RPMI7951 (cell line): ENCODE measurements at places on chromosomes 5 and 9. TPM values are rescaled to one million over a fixed set of nuclear protein-coding genes. Genes with fewer than 3 reads are reported as not detected.
A peak's percentile ranks its signal among the peaks of the same experiment; 100 is the strongest.

- no peak for DNase-seq
These were observed 192.4 kb downstream of the HSPA4 start for GRCh38 chr5:133244242-133244641.

- DNase-seq = no peak
These were observed 507.3 kb downstream of the CTNND2 start for GRCh38 chr5:11396917-11397316.

GRCh38 chr9:130728721-130729120, 35.1 kb downstream of the EXOSC2 start:
- DNase-seq = peak; percentile 26

DNA sequence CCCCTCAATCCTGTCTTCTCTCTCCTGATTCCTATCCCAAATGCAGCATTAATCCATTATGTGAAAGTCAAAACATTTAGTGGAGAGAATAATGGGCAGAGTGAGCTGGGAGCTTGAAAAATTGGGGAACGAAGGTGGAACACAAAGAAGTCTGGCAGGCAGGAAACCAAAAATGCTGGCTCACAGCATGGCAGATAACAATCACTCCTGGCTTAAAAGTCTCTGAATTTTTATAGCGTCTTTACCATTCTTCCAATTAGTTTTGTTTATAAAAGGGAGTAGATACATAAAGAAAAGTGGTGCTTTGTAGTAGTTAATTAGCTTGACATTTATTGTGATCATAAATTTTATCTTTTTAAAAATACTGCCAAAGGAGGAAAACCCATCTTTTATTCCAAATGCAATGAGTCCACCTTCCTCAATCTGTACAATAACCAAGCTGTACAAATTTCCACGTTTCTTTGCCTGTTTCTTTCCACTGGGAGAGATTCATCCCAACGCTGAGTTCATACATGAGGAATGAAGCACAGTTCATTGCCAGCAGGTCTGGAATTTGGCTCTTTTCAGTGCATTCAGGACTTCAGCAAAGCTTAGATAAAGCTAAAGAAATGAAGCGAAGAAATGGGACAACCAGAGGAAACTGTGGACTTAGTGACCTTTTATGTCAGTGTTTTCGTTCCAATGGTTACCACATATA, 174.7 kb downstream of the HMHB1 start:
- no peak for DNase-seq

- no peak for DNase-seq
These were observed 148.4 kb downstream of the MAN2A1 start for GRCh38 chr5:109838157-109838556.

PNPLA7 gene
- not detected in 2 replicates for total RNA-seq

CDH9 gene
- not detected in 2 replicates for total RNA-seq

NNT gene
- total RNA-seq = 35.2 and 44.0 TPM in 2 replicates
